ENCODE measurements at places on chromosomes 3 and 15. TPM values are rescaled to one million over a fixed set of nuclear protein-coding genes. Genes with fewer than 3 reads are reported as not detected.

ILDR1 gene
- total RNA-seq, result 1.7 TPM

KLHL40 gene
- total RNA-seq, result not detected

CCDC9B gene
- 2.6 TPM for total RNA-seq

SYNPR gene
- not detected for total RNA-seq

FOXL2NB gene
- not detected for total RNA-seq

VIPR1 gene
- total RNA-seq, result 9.6 TPM

DNA sequence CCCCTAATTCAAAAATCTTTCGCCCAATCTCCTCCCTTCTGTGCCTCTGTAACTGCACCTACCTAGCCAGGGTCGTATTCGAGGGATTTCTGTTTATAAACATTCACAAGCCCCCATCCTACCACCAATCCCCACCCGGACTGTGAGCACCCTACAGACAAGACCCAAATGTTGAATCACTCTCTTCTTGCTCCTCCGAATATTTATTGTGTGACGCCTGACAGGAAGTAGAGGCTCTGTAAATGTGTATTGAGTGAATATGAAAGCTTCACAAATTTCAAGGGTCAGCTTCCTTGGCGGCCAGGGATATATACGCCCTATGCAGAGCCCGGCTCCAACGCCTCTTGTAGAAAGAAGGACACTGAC is 1.6 kb downstream of the BDH1 start:
- peak overlapping the region; percentile 93 for H3K27ac ChIP-seq
- no peak for DNase-seq
- peaks cover 30% of the 10 kb centered on the region for H3K4me1 ChIP-seq
- peaks cover 28% of the 10 kb centered on the region for H3K36me3 ChIP-seq

DNA sequence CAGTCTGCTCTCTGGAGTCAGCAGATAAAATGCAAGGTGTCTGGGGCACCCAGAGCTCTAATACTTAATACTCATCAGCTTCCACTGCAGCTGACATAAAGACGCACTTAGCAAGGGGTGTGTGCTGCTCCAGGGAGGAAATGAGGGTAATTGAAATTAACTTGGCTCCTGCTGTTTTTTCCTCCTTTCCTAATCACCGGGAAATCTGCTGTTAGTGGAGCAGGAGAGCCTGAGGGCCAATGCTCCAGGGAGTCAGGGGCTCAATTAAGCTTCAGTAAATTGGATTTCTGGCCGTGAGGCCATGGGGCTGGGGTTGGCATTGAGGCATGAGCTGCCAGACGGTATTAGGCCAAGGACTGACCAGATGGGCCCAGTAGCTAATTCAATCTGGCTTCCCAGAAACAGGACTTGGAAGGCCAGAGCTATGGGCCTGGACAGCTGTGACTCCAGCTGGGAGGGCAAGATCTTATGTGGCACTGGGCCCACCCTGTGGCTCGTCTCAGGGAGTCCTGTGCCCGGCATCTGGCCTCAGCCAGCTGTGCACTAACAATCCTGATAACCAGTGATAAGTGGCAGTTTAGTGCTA is 30.7 kb upstream of the CHRNB4 start:
- H3K27ac ChIP-seq, result no peak overlapping the region
- H3K36me3 ChIP-seq, result no peaks in the 10 kb centered on the region
- peaks cover 12% of the 10 kb centered on the region for H3K27me3 ChIP-seq
- no peak overlapping the region for H3K4me3 ChIP-seq

DNA sequence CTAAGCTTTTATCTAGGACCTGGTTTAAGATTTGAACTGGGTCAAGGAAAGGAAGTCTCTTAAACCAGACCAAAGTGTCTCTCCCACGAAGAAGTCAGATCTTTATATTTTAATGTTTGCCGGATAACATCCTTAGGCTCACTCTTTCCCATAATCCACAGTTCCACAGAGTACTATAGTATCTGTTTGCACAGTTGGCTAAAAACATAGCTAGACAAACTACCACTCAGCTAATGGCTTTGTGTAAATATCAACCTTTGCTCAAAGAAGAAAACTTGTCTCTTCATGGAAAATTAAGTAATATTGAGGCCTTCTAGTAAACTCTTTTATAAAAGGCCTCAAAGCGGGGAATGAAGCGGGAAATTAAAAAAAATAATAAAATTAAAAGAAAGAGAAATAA is 13.5 kb upstream of the SLC9C1 start:
- no peaks in the 10 kb centered on the region for H3K4me1 ChIP-seq
- no peak overlapping the region for H3K4me3 ChIP-seq
- H3K27me3 ChIP-seq, result no peaks in the 10 kb centered on the region
- DNase-seq, result no peak

GRCh38 chr3:9951962-9952805 is at the start of gene PRRT3:
TSS of gene PRRT3 (minus strand) at chr3:9952408. CDS start at chr3:9950115, 2,293 bp downstream.
- H3K27me3 ChIP-seq, result no peaks in the 10 kb centered on the region
- peak; percentile 69 for DNase-seq
- H3K4me1 ChIP-seq, result peaks cover 21% of the 10 kb centered on the region
- H3K4me3 ChIP-seq, result peak within 1 kb of the TSS; percentile 84
- H3K27ac ChIP-seq, result no peak within 1 kb of the TSS

DNA sequence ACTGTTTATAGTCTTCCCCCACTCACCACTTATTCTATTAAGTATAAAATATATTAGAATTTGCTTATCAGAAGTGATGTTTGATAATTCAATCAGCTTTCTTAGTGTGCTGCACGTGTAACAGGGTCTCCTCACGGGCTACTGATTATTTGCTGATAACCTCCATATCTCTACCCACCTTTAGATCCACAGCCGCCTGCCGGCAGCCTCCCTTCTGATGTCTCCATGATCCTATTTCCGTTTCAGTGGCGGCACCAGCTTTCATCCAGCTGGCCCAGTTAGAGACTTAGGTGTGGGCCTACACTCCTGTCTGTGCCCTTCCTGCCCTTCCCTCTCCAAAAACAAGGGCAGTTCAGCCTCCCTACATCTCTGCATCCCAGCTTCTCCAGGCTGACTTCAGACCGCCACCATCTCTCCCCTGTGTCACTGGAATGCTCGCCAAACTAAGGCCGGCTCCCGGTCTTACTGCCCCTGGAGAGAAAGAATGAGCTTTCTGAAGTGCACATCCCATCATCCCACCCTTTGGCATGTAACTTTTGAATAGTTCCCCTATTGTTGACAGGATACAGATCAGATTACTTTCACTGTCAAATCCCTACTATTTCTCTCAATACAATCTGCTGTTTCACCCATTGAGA is 76.6 kb upstream of the PRTG start:
- H3K36me3 ChIP-seq, result no peaks in the 10 kb centered on the region
- no peaks in the 10 kb centered on the region for H3K27me3 ChIP-seq
- H3K4me3 ChIP-seq, result no peak overlapping the region

- H3K4me1 ChIP-seq, result peaks cover 17% of the 10 kb centered on the region
- no peak overlapping the region for H3K4me3 ChIP-seq
- H3K27me3 ChIP-seq, result peaks cover 8% of the 10 kb centered on the region
- H3K36me3 ChIP-seq, result no peaks in the 10 kb centered on the region
- no peak for DNase-seq
Observed at GRCh38 chr3:194275291-194275690, 75.8 kb downstream of the CPN2 start.

- H3K36me3 ChIP-seq, result peaks cover 47% of the 10 kb centered on the region
- peak; percentile 80 for DNase-seq
- peaks cover 93% of the 10 kb centered on the region for H3K4me1 ChIP-seq
- H3K4me3 ChIP-seq, result peak overlapping the region; percentile 73
- H3K27ac ChIP-seq, result peak overlapping the region; percentile 89
- no peaks in the 10 kb centered on the region for H3K27me3 ChIP-seq
Observed at GRCh38 chr15:67134067-67134838, 68.9 kb downstream of the SMAD3 start.
